ENCODE measurements at places on chromosomes 13 and 19.

DNA sequence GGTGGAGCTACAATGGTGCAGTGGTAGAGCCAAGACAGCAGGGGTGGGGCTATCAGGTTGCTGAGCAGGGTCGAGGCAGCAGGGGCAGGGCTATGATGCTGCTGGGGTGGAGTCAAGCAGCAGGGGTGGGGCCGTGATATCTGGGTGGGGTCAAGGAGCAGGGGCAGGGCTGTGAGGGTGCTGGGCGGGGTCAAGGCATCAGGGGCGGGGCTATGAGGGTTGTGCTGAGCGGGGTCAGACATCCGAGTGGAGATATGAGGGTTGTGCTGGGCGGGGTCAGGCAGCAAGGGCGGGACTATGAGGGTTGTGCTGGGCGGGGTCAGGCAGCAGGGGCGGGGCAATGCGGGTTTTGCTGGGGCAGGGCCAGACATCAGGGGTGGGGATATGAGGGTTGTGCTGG, 14.7 kb downstream of the HCN2 start:
- DNase-seq: no peak

- no peak for DNase-seq
Observed at GRCh38 chr19:50293263-50294004, 35.7 kb downstream of the KCNC3 start.

- DNase-seq: no peak
Observed at GRCh38 chr19:41311613-41312012, 1.6 kb downstream of the CCDC97 start.

DNA sequence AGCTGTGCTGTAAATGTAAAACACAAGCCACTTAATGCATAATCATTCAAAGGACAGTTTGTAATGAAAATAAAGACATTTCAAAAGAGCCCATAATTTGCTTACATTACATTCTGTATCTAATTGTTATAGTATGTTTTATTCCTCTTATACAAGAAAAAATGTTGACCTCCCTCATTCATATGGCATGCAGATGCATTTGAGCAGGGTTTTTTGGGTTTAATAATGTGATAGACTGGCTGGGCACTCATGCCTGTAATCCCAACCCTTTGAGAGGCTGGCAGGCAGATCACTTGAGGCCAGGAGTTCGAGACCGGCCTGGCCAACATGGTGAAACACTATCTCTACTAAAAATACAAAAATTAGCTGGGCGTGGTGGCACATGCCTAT, 11.6 kb upstream of the ARL11 start:
- no peak for DNase-seq

DNA sequence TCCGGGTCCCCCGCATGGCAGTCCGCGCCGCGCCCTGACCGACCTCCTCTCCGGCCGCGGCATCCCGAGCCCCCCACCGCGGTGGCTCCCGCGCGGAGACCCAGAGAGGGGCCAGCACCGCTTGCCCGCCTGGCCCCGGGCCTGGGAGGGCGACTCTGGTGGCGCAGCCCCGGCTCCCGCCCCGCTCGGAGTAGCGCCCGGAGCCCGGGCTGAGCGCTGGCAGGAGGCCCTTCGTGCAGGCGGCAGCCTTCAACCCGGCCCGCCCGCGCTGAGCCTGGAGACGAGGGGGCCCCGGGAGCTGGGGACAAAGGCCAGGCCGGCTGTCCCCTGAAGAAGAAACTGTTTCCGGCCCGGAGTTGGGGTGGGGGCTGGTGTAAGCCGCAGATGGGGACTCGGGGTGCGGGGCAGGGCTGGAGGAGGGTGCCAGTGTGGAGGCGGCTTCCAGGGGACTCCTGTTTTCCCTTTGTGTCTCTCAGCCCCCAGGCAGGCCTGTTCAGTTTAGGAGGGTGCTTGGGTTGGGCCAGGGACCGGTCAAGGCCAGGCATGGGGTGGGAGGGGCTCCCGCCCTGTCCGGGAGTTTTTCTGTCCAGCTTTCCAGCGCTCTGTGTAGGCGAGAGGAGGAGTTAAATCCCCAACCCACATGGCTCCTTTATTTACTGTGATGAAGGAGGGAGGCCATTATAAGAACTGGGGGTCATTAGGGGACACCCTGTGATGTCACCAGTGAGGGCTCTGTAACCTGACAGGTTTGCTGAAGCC, 935 bp downstream of the LRP3 start:
- DNase-seq: no peak

DNA sequence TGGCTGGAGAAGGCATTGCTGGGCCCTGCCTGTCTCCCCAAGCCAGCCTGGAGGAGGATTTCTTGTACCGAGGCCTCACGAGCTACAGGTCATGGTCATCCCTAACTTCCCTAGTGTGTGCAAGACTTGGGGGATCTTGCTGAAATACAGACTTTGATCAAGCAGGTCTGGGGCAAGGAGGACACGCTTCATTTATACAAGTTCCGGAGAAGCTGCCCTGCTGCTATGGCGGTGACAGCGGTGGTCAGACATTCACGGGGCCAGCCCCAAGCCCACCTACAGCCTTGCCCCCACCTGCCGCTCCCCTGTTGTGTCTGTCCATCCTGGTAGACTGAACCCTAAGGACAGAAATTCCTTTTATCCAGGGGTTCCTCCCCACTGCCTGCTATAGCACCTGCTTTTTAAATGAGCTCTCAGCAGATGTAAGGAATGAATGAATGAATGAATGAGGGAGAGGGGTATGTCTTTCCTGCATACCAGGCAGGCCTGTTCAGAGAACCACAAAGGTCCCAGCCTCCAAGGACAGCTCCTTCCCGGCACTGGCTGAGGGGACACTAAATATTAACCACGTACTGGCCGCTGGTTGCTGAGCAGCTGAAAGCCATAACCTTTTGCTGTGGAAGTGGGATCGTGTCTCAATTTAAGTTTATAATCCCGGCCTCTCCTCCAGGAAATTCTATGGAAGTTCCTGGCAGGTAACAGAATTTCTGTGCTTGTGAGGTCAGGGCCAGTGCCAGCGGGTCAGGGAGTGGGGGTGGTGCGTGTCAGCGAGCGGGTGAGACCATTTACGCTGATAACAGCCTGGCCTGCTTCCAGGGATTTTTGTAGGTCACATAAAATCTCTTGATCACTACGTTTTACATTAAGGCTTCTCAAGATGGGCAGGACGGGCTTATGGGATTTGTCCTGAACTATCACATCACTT, 27.1 kb downstream of the TSSK6 start:
- no peak for DNase-seq

DNA sequence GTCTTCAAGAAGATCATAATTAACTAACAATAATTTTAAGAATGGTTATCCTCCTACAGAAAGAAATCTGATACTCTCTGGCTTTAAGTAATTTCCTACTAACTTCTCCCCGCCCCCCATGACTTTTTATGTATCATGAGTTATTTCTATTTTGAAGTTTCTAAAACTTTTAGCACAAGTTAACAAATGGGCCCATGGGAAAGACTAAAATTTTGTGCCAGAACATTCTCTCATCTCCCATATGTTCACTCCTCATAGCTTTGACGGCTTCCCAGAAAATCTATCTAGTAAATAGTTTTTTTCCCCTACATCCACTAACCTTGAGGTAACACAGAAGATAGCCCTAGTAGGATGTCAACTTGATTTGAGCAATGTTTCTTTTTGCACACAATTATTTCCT, 148.3 kb downstream of the POSTN start:
- DNase-seq: no peak

DNA sequence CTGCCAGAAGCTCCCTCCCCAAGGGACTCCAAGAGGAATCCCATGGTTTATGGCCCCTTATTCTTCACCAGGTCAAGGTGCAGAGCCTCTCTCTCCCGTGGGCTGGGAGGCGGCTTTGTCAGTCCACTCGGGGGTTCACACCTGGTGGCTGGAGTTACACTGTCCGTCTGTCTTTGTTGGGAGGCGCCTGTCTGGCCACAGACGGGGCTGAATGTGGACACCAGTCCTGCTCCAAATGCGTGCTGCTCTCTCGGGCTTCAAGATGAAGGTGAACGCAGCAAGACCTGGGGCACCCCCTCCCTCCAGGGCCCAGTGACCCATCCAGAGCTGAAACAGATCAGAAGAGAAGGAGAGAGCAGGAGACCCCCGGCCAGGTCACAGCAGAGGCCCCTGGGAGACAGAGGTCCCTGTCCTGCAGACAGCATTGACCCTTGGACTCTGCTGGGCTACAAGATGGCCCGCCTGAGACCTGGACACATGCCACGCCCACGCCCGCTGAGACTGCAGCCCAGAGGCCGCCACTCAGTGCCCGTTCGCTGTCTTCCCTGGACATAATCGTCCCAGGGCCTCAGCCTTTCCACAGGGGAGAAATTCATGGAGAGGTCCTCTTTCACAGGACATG, 29.9 kb upstream of the TUBGCP3 start:
- DNase-seq: no peak

Data from stimulated activated CD4-positive, alpha-beta T cell treated with anti-CD3 and anti-CD28 coated beads, TNF-alpha, amount 100 ng/mL, for 1 hour (primary cell).